Right cardiac atrium (tissue), 5 donors: ENCODE measurements at places on chromosomes 5 and 9. TPM values are rescaled to one million over a fixed set of nuclear protein-coding genes. Genes with fewer than 3 reads are reported as not detected.

- DNase-seq = peak; percentile 80
These were observed 974 bp downstream of the CCDC69 start for GRCh38 chr5:151222790-151223446.

DNA sequence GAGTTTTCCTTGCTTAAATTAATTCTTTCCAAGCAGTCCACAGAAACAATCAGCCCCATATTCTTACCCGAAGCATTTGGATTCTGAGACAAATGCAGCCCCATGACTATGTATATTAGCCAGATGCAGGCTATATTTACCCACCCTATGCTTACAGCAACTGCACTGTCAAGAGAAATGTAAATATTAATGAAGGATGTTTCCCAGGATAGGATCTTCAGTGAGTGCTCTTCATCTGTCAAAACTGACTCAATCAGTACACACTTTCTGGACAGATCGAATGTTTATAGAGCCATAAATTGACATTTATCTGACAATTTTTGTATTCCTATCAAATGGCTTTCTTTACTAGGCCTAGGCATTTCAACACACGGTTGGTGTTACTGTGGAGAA is 725.3 kb upstream of the SEMA6A start:
- DNase-seq = no peak

DNA sequence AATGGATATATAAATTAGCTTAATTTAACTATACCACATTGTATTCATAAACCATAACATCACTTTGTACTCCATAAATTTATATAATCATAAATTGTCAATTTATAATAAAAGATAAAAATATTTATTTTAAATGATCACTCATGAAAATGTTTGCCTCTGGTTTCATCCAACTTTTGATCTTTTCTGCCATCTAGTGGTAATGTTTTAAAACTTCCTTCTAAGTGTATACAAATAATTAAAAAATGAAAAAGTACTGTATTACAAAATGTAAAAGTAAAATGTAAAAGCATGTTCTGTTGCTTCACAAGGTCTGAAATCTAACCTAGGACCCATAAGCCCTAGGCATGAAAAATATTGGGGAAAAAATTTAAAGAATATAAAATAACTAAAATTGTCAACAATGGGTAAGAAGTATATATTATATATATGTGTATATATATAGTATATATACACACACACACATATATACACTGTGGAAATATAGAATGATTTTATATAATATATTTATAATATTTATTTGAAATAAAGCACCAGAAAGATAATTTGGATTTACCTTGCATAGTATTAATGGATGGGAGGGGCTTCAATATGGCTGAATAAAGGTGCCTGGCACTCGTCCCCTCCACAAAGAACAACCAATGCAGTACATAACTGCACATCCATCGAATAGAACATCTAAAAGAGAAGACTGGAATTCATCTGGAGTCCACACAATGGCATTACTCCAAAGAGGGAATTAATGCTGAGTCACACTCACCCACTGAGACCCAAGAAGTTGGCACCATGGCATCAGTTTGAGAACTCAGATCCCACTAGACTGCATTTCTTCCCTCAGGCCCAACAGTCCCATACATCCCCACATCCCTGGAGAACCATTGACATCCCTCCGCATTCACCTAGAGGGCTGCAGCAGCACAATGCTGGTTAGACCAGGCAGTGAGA is 32.5 kb downstream of the ANXA1 start:
- DNase-seq = no peak

- no peak for DNase-seq
These were observed 112.4 kb upstream of the CTSL start for GRCh38 chr9:87613265-87614111.

Gene PHYHD1
- total RNA-seq = 64.4 TPM
